Natural killer cell treated with Interleukin-12 subunit alpha and Interleukin-12 subunit beta and Interleukin-15 and Interleukin-18, amount 100 ng/mL, for 72 hours (primary cell): ENCODE measurements at places on chromosomes 5 and 9. TPM values are rescaled to one million over a fixed set of nuclear protein-coding genes. Genes with fewer than 3 reads are reported as not detected.

- H3K4me1 ChIP-seq: peaks cover 36% of the 10 kb centered on the region
- DNase-seq: no peak
- H3K4me3 ChIP-seq: peak overlapping the region; percentile 99
- H3K36me3 ChIP-seq: peaks cover 6% of the 10 kb centered on the region
- no peaks in the 10 kb centered on the region for H3K27me3 ChIP-seq
- H3K27ac ChIP-seq: peak overlapping the region; percentile 96
Measured at GRCh38 chr5:138353560-138354080, 1.1 kb downstream of the KDM3B start.

DNA sequence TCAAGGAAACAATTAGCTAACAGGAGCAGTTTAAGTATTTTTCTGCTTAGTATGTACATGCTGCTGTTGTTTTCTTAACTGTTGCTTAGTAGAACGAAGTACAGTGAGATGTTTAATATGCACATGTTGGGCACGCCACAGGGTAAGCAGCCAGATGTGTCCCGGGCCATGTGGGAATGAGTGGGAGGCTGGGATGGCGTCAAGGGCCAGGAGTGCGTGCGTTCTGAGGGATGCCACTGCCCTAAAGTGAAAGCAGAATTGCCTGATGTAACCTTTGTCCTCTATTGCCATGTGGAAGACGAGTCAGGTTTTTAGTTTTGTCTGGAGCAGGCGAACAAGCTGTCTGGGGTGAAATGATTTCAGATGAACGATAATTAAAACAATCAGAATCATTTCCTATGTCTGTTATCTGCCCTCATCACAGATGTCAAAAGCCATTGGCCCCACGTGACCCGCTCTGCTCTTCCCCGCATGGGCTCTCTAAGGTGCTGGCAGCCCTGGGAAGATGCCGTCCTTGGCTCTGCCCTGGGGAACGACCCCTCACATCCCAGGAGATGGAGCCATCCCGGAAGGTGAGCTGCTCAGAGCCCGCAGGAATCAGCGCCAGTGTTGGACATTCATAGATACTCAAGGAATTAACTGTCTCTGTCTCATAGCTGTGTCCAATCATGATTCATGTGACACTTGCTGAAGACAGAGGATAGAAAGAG, 356.6 kb upstream of the IRX4 start:
- no peaks in the 10 kb centered on the region for H3K4me1 ChIP-seq
- no peak for DNase-seq
- H3K36me3 ChIP-seq: peaks cover 19% of the 10 kb centered on the region
- no peak overlapping the region for H3K27ac ChIP-seq
- no peaks in the 10 kb centered on the region for H3K27me3 ChIP-seq

GRCh38 chr5:93717162-93717561, 24.2 kb downstream of the POU5F2 start:
- H3K27me3 ChIP-seq: no peaks in the 10 kb centered on the region
- no peak overlapping the region for H3K27ac ChIP-seq
- DNase-seq: no peak
- H3K4me1 ChIP-seq: peaks cover 14% of the 10 kb centered on the region

- no peak overlapping the region for H3K4me3 ChIP-seq
- H3K4me1 ChIP-seq: no peaks in the 10 kb centered on the region
- no peak overlapping the region for H3K27ac ChIP-seq
- peaks cover 47% of the 10 kb centered on the region for H3K27me3 ChIP-seq
- DNase-seq: no peak
Measured at GRCh38 chr5:137606401-137606800, 107.3 kb upstream of the SPOCK1 start.

DNA sequence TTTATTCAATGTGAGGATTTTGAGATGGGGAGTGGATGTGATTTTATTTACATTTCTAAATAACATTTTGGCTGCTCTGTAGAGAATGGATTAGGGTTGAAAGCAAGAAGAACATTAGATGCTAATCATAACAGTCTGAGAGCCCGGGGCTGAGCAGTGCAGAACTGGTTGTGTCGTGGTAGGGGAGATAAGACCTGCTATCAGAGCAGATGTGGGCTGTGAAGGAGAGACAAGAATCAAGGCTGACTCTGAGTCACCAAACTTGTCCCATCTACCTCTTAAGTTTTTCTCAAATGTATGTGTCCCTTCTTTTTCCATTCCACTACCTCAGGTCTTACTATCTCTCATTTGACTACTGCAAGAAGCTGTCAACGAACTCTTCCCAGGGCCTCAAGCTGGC, 35.4 kb upstream of the SLC28A3 start:
- no peaks in the 10 kb centered on the region for H3K36me3 ChIP-seq
- no peak for DNase-seq
- H3K4me3 ChIP-seq: no peak overlapping the region

- no peak overlapping the region for H3K4me3 ChIP-seq
- peaks cover 18% of the 10 kb centered on the region for H3K4me1 ChIP-seq
- H3K36me3 ChIP-seq: no peaks in the 10 kb centered on the region
- no peak for DNase-seq
Measured at GRCh38 chr5:132083071-132083678, 9.6 kb downstream of the CSF2 start.

- peaks cover 4% of the 10 kb centered on the region for H3K36me3 ChIP-seq
- no peak overlapping the region for H3K4me3 ChIP-seq
Measured at GRCh38 chr5:67146574-67146973, 50.0 kb downstream of the CD180 start.

DNA sequence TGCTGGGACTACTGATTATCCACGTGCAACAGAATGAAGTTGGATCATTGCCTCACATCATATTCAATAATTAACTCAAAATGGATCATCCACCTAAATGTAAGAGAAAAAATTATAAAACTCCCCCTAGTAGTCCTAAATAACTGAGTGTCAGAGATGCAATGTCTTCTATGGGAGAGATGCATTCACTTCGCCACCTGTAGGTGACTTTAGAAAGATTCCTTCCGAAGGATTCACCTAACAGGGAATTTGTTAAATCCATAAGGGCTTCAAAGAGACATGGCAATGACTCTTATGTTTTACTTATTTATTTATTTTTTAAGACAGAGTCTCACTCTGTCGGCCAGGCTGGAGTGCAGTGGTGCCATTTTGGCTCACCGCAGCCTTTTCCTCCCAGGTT, 526.0 kb downstream of the MTRR start:
- H3K36me3 ChIP-seq: no peaks in the 10 kb centered on the region
- no peak for DNase-seq
- H3K27ac ChIP-seq: no peak overlapping the region
- H3K27me3 ChIP-seq: no peaks in the 10 kb centered on the region

DNA sequence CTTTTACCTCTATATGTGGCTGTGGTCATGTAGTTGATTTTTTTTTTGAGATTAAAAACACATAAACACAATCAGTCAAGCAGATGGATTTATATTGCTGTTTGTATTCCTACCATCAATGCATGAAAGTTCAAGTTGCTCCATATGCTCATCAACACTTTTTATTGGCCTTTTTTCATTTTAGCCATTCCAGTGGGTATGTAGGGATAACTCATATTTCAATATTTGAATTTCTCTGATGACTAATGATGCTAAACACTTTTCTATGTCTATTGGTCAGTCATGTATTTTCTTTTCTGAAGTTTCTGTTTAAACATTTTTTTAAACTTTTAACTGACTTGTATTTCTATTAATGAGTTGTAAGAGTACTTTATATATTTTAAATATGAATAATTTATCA, 445.4 kb upstream of the RGMB start:
- no peak for DNase-seq
- H3K4me1 ChIP-seq: no peaks in the 10 kb centered on the region
- no peak overlapping the region for H3K27ac ChIP-seq
- H3K36me3 ChIP-seq: no peaks in the 10 kb centered on the region
- H3K27me3 ChIP-seq: no peaks in the 10 kb centered on the region

DNA sequence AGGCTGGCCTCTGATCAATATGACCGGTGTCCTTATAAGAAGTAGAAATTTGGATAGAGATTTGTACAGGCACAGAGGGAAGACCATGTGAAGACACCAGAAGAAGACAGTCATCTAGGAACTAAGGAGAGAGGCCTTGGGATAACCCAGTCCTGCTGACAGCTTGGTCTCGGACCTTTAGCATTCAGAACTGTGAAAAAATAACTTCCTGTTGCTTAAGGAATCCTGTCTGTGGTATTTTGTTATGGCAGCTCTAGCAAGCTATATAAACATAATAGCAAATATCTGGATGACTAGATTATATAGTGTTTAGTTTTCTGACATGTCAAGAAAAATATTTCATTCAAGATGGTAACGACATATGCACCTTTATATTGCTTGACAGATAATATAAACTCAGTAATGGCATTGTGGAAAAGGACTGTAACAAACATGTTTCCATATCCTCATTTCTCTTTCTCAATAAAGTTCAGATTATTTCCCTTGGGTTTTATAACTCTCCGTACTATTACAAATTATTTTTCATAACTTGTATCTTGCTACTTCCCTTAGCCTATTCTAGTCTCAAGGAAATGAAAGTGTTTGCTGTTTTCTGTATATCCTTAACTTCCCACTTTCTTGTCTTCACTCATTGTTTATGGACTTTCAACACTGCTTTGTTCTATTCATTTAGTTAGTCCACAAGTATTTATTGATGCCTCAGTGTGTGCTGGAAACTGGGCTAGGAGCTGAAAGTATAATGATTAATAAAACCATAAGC, 62.4 kb downstream of the KIAA1958 start:
- H3K27me3 ChIP-seq: no peaks in the 10 kb centered on the region
- H3K4me1 ChIP-seq: peaks cover 20% of the 10 kb centered on the region
- H3K27ac ChIP-seq: no peak overlapping the region
- no peak for DNase-seq
- no peak overlapping the region for H3K4me3 ChIP-seq

- no peak overlapping the region for H3K27ac ChIP-seq
- H3K4me1 ChIP-seq: peaks cover 16% of the 10 kb centered on the region
- peaks cover 13% of the 10 kb centered on the region for H3K27me3 ChIP-seq
- no peaks in the 10 kb centered on the region for H3K36me3 ChIP-seq
- no peak for DNase-seq
Measured at GRCh38 chr5:73897893-73898292, 271.9 kb downstream of the ARHGEF28 start.

DNA sequence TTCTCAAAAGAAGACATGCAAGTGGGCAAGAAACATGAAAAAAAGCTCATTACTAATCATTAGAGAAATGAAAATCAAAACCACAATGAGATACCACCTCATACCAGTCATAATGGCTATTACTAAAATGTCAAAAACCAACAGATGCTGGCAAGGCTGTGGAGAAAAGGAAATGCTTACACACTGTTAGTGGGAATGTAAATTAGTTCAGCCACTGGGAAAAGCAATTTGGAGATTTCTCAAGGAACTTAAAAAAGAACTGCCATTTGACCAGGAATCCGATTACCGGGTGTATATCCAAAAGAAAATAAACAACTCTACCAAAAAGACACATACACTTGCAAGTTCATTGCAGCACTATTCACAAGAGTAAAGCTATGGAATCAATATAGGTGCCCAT, 595.4 kb upstream of the RIOK2 start:
- no peaks in the 10 kb centered on the region for H3K36me3 ChIP-seq
- no peaks in the 10 kb centered on the region for H3K4me1 ChIP-seq
- H3K27me3 ChIP-seq: no peaks in the 10 kb centered on the region
- H3K27ac ChIP-seq: no peak overlapping the region
- H3K4me3 ChIP-seq: no peak overlapping the region
- no peak for DNase-seq

DNA sequence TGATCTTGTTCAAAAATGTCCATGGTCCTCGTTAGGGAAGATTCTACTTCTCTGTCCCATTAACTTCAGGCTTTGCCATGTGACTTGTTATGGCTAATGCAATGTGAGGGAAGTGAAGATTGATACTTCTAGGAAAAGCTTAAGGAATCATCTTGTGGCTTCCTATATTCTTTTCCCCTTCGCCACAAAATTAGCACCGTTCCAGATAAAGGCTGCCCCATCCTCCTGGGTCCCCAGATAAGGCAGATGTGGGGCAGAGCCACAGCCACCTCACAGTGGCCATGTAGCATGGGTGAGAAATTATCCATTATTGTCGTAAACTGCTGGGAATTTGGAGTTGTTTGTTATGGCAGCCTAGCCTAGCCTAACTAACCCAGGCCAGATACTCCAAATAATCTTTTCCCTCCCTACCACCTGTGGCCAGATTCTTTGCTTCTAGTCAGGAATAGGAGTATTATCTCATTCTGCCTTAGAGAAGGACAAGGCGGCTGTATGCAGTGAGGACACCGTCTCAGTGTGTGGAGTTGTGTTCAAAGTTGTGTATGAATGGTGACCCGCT, 31.9 kb upstream of the BOD1 start:
- H3K36me3 ChIP-seq: peaks cover 8% of the 10 kb centered on the region
- no peak overlapping the region for H3K4me3 ChIP-seq
- no peak for DNase-seq
- no peak overlapping the region for H3K27ac ChIP-seq
- no peaks in the 10 kb centered on the region for H3K4me1 ChIP-seq

The TMEM38B gene
- 13.7 TPM for total RNA-seq

- H3K4me3 ChIP-seq: peak overlapping the region; percentile 73
- no peak overlapping the region for H3K27ac ChIP-seq
- peaks cover 5% of the 10 kb centered on the region for H3K4me1 ChIP-seq
- peaks cover 9% of the 10 kb centered on the region for H3K27me3 ChIP-seq
- DNase-seq: no peak
Measured at GRCh38 chr9:29214154-29214689, 1640.9 kb upstream of the C9orf72 start.

The NR4A3 gene
- 2.4 TPM for total RNA-seq

The HAND1 gene
- total RNA-seq: not detected

The CARD9 gene
- total RNA-seq: 9.4 TPM

DNA sequence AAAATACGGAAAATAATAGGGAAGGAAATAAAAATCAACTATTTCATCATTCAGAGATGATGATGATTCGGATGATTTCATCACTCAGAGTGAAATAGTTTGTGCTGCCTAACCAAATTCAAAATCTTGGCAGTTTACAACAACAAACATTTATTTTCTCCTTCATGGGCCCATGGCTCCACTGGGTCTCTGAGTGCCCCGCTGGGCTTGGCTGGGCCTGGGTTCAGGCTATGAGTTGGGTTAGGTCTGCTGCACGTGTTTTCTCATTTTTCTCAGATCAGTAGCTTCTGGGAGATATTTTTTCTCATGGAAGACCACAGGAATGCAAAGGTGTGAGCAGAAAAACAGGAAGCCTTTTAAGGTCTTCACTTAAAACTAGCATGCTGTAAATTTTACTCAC, 24.0 kb upstream of the F2RL1 start:
- no peak for DNase-seq
- H3K4me3 ChIP-seq: no peak overlapping the region
- H3K4me1 ChIP-seq: peaks cover 13% of the 10 kb centered on the region
- H3K27me3 ChIP-seq: peaks cover 2% of the 10 kb centered on the region
- H3K36me3 ChIP-seq: no peaks in the 10 kb centered on the region
